Karpas-422 (cell line): ENCODE measurements at places on chromosomes 5 and 9.
A peak's percentile ranks its signal among the peaks of the same experiment; 100 is the strongest.

DNA sequence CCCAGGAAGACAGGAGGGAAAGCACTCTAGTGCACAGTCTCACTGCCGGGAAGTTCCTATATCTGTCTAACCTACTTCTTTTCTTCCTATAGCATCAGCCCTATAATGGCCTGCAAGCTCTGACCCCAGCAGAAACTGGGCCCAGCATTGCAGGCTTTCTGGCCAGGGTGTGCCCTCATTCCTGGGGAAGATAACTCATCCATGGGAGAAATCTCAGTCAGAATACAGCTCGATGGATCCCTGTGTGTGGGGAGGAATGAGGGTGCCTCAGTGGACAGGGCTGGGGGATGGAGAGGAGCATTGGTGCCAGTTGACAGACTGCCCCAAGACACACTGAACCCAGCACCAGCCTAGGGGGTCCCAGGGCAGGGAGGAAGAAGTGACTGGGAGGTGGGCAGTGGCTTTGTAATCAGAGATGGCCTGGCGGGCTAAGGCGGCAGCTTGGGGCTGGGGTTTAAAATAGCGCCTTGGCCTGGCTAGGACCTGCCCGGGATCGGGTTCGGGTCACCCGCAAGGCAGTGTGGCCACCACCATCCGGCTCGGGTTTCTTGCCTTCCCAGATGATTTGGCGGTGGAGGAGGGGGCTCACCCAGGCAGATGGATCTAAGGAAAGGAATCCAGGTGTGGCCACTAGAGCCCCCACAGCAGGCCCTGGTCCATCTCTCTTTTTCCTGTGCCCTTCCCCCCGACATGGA is 7.6 kb upstream of the CXXC5 start:
- DNase-seq: no peak

GRCh38 chr5:67605730-67606585 is 409.4 kb upstream of the CD180 start:
- no peak for DNase-seq

- DNase-seq: no peak
These were observed 89.5 kb downstream of the EGFLAM start for GRCh38 chr5:38347896-38348295.

GRCh38 chr5:175797521-175798038 is 73.8 kb upstream of the CPLX2 start:
- DNase-seq: no peak

GRCh38 chr5:132749506-132749905 is 2.3 kb downstream of the CCNI2 start:
- DNase-seq: no peak

- DNase-seq: no peak
These were observed 298.2 kb upstream of the ZNF608 start for GRCh38 chr5:125044491-125045282.

GRCh38 chr9:74497748-74498620 is 849 bp downstream of the RORB start:
- no peak for DNase-seq

DNA sequence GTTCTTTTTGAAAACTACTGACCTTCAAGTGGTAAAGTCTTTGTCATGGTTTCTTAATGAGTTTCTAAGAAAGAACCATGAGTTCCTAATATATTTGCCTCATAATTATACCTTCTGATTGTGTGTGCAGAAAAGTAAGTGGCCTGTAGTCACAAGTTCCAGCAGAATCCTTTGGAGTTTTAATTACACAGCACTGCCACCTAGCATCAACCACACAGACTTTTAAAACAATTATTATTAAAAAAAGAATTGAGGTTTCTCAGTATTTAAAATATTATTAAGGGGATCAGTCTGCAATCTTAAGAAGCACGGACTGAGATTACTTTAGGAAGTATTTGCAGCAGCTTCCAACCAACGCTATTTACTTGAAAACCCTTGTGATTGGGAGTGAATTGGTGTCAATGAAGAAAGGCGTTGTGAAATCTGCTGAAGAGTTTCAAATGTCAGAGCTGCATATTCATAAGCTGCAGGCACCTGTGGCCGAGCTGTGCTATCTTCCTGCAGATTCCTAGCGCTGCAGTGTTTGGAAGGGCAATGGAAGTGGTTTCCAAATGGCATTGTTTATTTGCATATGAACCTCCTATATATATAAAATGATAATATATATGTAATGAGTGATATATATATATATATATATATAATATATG is 1074.2 kb upstream of the WWC1 start:
- DNase-seq: no peak

- DNase-seq: no peak
These were observed 171.3 kb downstream of the C5orf15 start for GRCh38 chr5:133797167-133797566.

DNA sequence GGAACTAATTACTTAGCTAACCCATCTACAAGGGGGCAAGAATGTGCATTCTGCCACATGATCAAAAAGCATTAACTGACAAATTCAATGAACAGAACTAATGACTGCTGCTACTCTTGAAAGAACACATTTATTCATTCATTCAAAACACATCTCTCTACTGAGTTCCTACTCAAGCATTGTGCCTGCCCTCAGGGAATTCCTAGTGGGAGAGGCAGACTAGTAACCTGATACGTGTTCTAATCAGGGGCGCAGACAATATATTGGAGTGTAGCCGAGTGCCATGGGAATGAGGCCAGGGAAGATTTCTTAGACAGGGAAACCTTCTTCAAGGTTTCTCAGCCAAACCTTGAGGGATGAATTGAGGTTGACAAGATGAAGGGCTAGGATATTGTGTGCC is 56.7 kb upstream of the PAPPA start:
- DNase-seq: no peak

- no peak for DNase-seq
These were observed 1342.0 kb upstream of the NUDT12 start for GRCh38 chr5:104904561-104904960.

- peak; percentile 83 for DNase-seq
These were observed 3.2 kb downstream of the IFNA8 start for GRCh38 chr9:21412107-21412506.

DNA sequence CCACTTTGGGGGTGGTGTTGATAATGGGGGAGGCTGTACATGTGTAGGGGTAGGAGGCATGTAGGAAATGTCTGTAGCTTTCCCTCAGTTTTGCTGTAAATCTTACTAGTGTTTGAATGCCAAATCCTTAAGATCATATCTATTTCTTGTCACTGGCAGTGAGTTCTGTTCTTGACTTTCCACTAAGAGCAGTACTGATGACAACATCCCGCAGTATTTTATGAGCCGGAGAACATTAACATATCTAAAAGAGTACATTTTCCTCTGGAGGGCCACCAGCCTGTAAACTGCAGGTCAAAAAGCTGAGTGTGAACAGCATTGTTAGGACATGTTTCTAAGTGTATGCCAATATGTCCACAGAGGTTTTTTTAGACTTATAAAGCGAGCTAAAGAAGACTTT is 2.5 kb upstream of the HSPB3 start:
- no peak for DNase-seq

DNA sequence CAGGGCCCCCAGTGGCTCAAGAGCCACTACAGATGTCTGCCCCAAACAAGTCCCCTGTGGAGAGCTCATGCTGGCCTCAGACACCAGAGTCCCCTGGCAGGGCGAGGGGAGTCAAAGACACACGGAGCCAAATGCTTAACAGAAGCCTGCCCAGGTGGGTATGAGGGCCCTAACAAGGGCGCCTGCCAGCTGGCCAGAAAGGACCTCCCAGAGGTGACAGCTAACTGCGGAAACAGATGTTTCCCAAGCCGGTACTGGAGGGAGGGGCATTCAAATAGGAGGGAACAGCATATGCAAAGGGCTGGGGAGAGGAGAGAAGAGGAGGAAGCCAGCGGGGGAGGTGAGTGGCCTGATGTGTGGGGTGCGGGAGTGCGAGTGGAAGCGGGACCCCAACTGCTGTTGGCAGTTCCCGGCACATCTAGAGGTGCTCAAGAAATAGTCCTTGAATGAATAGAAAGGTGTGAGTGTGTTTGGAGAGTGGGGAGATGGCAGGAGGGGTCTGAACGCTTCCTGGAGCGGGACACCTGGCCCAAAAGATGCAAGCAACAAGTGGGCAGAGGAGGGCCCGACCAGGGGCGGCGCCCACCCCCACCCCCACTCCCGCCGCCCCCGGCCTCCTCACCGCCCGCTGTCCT is 824 bp downstream of the MXD3 start:
- DNase-seq: peak; percentile 93

DNA sequence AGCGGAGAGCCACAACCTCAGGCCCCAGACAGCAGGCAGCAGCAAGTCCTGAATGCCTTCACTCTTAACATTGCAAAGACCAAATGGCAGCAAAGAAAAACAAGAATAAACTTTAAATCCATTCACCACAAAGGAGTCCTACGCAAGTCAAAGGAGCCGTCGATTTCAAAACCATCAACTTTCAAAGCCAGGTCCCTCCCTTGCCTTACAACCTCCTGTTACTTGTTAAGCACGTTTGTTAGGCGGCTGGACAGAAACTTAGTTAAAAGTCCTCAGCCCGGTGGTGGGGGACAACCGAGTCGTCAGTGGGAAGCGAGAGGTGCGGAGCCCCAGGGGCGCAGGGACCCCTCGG is 938 bp downstream of the LPAR1 start:
- no peak for DNase-seq

DNA sequence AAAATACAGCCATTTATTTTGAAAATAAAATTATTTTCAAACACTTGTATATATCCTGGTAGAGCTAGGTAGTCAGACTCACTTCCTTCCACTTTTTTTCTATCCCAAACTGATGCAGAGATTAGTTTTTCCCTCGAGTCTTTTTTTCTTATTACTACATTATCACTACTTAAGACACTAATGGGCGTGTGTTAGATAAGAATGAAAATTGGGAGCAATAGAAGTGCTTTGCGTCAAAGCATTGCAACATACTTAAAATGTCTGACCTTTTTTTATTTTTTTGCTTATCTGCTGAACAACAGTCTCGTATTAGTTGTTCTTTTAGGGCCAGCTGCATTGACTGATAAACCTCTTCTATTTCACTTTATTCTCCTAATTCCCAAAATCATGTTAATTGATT is 1278.7 kb downstream of the CDH12 start:
- DNase-seq: no peak

DNA sequence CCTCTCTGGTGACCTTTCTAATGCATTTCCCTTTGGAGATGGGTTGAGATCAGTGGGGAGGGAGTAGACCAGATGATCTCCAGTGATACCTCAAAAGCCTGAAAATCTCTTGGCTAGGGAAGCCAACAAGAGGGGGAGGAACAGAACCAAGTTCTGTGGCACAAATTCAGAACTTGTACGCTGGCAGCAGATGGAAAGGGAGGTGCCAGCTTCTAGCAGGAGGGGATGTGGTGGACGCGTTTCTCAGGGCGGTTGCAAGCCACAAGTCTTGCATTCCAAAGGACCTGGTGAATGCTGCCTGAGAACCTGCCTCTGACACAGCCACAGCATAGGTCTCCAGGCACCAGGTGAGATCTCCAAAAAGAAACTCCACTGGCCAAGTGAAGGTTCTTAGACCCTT is 13.4 kb downstream of the SLIT3 start:
- DNase-seq: no peak

DNA sequence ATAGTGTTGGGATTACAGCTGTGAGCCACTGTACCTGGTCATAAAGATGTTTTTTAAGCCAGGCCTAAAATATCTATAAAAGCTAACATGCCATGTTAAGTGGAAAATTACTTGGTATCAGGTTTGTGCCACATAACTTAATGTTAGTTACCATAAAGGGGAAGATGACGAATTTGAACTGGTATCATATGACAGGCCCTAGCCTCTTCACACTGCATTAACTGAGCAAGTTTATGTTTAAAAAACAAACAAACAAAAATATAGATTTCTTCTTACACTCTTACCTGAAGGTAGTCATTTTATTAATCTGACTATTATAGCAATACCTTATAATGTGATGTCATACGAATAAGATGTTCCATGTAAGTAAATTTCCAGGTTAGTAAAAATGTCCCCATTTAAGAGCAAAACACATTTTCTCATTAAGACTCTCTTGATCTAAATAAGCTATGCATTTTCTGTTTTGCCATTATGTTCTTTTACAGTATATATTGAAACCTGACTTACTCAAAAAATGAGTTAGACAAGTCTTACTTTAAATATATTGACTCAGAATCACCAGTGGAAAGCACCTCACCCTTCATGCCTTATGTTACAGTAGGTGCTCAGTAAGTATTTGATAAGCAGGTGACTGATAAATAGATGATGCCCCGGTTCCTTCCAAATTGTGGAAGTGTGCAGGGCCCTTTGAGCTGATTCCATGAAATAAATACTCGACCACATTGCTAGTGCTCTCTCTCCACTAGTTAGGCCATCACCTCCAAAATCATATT is 125.4 kb downstream of the CDC42SE2 start:
- DNase-seq: no peak

- no peak for DNase-seq
These were observed 845 bp upstream of the SLC46A2 start for GRCh38 chr9:112891521-112891920.

GRCh38 chr5:55218967-55219366 is 8.1 kb downstream of the MCIDAS start:
- DNase-seq: peak; percentile 66

DNA sequence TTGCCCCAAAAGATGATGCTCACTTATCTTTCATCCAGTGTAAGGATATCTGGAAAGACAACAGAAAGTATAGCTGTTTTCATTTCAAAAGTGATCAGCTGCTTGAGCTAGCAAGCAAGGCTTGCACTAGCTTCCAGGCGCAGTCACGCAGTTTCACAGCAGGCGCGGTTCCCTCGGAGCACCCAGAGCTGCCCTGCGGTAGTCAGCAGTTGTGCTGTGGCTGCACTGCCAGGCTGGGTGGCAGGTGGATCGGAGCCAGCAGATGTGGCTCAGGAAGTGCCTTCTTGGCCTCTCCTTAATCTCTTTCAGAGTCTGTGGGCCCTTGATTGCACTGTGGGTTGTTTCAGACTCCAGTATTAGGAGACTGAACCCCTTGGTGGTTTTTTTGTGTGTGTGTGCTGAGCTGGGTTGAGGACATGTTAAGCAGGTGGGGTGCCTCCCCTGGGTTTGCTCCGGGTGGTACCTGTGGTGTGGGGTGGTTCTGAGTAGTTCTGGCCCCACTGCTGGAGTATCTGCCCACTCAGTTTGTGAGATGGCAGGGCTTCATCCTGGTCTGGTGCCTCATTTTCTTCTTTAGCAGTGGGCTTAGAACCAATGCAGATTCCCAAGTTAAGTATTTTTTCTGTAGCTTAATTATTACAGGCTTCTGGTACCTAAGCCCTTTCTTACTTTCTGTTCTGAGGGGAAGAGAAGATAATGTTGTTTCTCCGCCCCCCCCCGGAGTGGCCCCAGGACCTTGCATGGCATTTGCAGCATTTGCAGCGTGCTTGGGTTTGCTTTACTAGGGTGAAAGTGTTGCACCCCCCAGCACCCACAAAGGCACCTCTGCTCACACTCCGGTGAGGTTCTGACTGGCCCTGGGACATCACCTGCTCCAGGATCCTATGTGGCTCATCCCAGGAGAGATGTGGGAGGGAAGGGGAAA is 16.4 kb downstream of the TENT4A start:
- no peak for DNase-seq

GRCh38 chr5:149917073-149917676 is 27.4 kb downstream of the PDE6A start:
- DNase-seq: no peak

GRCh38 chr9:99368341-99369326 is 146.6 kb downstream of the SEC61B start:
- no peak for DNase-seq

GRCh38 chr9:95085861-95086563 is 231.5 kb downstream of the FANCC start:
- no peak for DNase-seq
